ENCODE measurements at places on chromosomes 12 and 14.

DNA sequence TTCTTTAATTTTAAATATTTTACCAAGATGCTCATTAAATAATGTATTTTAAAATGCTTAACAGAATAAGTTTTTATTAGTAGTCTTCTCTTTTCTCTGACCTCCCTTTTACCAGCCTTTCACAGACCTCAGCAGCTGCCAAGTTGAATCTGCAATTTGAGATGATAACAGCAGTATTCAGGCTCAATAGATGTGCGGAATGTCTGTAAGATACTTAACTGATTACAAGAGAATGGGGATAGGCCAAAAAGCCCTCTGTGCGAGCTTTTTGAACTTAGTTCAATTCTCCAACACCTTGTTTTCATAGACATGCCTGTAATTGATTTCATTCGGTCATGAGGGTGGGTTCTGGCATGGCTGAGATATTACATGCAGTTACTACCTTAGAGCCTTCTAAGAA lies 277.2 kb downstream of the TMTC2 start:
- H3K36me3 ChIP-seq = no peaks in the 10 kb centered on the region
- no peaks in the 10 kb centered on the region for H3K4me1 ChIP-seq
- no peaks in the 10 kb centered on the region for H3K27me3 ChIP-seq
- DNase-seq = no peak
- H3K4me3 ChIP-seq = no peak overlapping the region
- no peak overlapping the region for H3K27ac ChIP-seq

- no peaks in the 10 kb centered on the region for H3K27me3 ChIP-seq
- H3K4me1 ChIP-seq = peaks cover 18% of the 10 kb centered on the region
- no peak overlapping the region for H3K4me3 ChIP-seq
- DNase-seq = no peak
These were observed 9.7 kb upstream of the RIN3 start for GRCh38 chr14:92503756-92504491.

DNA sequence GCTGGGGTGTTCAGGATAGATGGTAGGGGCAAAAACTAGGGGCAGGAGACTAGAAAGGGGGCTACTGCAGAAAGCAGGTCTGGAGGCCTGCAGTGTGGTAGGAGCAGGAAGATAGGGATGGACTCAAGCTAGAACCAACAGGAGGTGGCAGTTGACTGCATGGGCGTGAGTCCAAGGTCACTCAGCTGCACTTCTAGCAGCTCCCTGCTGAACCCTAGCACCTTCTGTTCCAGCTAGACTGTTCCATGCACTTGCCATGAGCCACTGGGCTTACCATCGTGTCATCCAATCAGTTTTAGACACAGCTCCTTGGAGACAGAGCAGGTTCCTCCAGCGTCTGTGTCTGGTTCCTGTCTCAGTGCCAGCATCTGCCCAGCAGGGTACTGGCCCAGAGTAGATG lies 11.3 kb upstream of the KRT8 start:
- H3K27me3 ChIP-seq = peaks cover 46% of the 10 kb centered on the region
- H3K4me1 ChIP-seq = no peaks in the 10 kb centered on the region
- H3K4me3 ChIP-seq = no peak overlapping the region
- DNase-seq = no peak
- H3K27ac ChIP-seq = no peak overlapping the region
- H3K36me3 ChIP-seq = peaks cover 3% of the 10 kb centered on the region

DNA sequence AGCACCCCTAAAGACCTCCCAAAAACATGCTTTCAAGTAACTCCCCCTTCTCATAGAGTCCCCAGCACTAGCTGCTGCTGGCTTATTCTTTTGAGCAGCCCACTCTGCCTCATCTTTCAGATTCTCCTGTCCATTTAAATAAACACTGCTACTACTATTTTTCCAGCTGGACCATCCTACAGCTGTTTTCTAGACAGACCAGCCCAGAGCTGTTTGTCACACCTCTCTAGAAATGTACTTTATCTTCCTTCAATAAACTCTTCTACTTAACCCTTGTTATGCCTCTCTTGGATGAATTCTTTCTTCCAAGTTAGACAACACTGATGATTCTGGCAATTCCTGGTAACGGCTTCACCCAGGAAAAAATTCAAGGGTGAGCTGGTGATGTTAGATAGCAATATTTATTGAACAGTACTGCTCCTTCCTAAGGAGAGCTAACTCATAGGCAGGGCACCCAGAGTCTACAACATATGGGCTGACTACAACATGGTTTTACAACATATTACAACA lies 995.7 kb downstream of the LRFN5 start:
- no peak for DNase-seq

DNA sequence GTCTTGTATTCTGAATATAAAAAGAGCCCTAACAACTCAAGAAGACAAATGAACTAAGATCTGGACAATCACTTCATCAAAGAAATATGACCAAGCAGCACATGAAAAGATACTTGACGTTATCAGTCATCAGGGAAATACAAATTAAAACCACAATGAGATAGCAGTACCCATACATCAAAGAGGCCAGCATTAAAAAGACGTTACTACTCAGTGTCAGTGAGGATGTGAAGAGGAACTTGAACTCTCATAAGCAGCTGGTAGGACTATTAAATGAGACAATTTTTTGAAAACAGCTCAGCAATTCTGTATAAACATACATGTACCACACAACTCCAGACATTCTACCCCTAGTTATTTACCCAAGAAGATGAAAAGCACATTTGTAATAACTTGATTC lies 55.9 kb downstream of the FERMT2 start:
- no peak overlapping the region for H3K4me3 ChIP-seq
- H3K4me1 ChIP-seq = peaks cover 3% of the 10 kb centered on the region
- H3K27ac ChIP-seq = no peak overlapping the region
- no peak for DNase-seq
- no peaks in the 10 kb centered on the region for H3K27me3 ChIP-seq

- no peaks in the 10 kb centered on the region for H3K4me1 ChIP-seq
- H3K27me3 ChIP-seq = no peaks in the 10 kb centered on the region
- no peak for DNase-seq
- no peak overlapping the region for H3K4me3 ChIP-seq
- H3K36me3 ChIP-seq = no peaks in the 10 kb centered on the region
These were observed 150.0 kb upstream of the SYT10 start for GRCh38 chr12:33589576-33590114.

DNA sequence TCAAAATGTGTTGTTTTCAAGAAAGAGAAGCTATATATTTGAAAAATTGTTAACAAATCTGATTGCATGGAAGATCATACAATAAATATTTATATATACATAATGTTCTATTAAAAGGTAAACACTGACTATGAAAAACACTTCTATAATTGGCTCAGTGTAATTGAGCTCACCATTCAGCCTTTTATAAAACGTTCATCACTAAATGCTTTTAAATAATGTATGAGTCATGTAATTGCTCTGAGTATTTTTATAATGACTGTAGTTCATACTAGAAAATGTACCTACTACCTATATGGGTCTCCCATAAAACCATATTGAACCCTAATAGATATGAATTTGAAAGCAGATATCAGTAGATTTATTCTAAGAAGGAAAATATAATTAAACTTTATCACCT lies 240.4 kb upstream of the MGAT4C start:
- no peak overlapping the region for H3K27ac ChIP-seq
- H3K4me3 ChIP-seq = no peak overlapping the region
- H3K36me3 ChIP-seq = no peaks in the 10 kb centered on the region

DNA sequence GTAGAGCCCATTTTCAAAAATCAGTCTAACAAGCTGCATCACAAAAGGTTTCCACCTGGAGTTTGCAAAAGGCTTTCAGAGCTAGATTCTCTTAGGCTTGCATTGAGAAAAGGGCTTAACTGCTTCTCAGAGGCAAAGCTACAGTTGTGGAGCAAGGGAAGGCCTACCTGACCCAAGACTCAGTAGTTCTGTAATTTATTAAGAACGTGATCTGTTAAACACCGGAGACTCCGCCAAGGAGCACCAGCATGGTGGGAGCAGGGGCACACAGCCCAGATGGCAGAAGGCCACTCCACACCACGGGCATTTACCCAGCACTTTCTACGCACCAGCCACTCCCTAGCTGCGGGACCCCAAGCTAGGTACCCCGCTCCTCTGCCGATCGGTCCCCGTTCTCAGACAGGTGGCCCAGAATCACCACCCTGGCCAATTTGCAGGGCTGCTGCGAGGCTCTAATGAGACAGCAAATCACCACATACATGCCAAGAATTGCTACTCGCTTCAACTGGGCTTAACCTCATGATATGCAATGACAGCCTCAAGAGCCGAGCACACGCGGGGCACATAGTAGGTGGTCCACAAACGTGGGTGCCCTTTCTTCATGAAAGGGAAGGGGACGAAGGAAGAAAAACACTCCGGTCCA lies 1.5 kb downstream of the ITPK1 start:
- H3K27ac ChIP-seq = peak overlapping the region; percentile 90
- DNase-seq = peak; percentile 8
- H3K4me1 ChIP-seq = peaks cover 37% of the 10 kb centered on the region
- H3K27me3 ChIP-seq = no peaks in the 10 kb centered on the region
- H3K36me3 ChIP-seq = peaks cover 21% of the 10 kb centered on the region

DNA sequence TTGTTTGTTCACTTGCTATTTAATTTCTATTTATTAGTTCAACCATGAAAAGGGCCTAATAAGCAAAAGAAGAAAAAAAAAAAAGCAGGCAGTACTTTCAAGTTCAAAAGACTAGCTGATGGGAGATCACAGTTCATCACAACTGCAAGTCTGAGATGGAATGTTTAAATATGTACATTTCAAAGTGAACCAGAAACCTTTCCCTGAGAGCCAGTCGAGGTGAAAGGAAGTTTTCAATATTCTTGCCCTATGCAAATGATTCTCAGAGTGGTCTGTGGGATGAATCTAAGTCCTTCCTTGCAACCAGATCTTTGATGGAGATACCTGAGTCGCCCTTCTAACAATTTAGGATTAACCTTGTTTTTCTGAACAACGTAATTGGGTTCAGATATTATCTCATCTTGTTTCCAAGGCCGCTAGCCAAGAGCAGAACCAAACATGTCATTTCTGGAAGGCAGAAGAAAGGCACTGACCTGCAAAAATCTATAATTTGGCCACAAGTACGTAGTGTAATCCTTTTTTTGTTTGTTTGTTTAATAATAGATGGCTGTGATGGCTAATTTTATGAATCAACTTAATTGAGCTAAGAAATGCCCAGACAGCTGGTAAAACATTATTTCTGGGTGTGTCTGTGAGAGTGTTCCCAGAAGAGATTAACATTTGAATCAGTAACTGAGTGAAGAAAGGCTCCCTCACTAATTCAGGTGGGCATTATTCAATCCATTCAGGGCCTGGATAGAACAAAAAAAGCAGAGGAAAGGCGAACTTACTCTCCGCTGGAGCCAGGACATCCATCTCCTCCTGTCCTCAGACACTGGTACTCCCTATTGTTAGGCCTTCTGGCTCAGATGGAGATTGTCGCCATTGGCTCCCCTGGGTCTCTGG lies 171.1 kb upstream of the TMPO start:
- H3K4me3 ChIP-seq = no peak overlapping the region
- no peaks in the 10 kb centered on the region for H3K4me1 ChIP-seq
- no peaks in the 10 kb centered on the region for H3K36me3 ChIP-seq
- DNase-seq = no peak
- H3K27me3 ChIP-seq = peaks cover 34% of the 10 kb centered on the region

Data from effector memory CD8-positive, alpha-beta T cell (primary cell).